ENCODE measurements at places on chromosomes 1 and 21. TPM values are rescaled to one million over a fixed set of nuclear protein-coding genes. Genes with fewer than 3 reads are reported as not detected.

The PEAR1 gene
- total RNA-seq: 0.18 TPM

The NBPF6 gene
- 0.84 TPM for total RNA-seq

The S100A3 gene
- total RNA-seq: 0.61 TPM

The GJA5 gene
- total RNA-seq: 0.75 TPM

The PRKCZ gene
- 45.9 TPM for total RNA-seq

The APOBEC4 gene
- total RNA-seq: not detected

The ILDR2 gene
- total RNA-seq: 1.2 TPM

The TMEM200B gene
- 3.3 TPM for total RNA-seq

The OR14A2 gene
- total RNA-seq: not detected

DNA sequence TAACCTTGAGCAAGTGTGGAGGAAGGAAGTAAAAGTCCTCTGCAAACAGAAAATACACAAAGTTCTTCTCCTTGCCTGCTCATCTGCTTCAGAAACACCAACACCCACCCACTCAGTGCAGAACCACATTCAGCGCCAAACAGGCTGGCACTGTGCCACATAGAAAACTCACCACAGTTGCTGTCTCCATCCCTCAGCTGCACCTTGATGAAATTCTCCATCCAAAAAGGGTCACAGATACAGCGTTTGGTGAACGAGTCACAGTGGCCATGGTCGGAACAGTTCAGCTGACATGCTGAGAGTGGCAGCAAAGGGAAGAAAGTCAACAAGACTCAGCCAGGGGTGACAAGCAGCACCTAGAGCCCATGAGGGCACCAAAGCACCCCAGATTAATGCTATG is 114.5 kb downstream of the KIAA0319L start:
- no peaks in the 10 kb centered on the region for H3K4me1 ChIP-seq
- DNase-seq: no peak
- H3K4me3 ChIP-seq: no peak overlapping the region
- H3K36me3 ChIP-seq: no peaks in the 10 kb centered on the region
- no peaks in the 10 kb centered on the region for H3K27me3 ChIP-seq

- H3K27ac ChIP-seq: no peak overlapping the region
- peak; percentile 49 for DNase-seq
- no peaks in the 10 kb centered on the region for H3K27me3 ChIP-seq
- H3K36me3 ChIP-seq: peaks cover 1% of the 10 kb centered on the region
- H3K4me3 ChIP-seq: no peak overlapping the region
Measured at GRCh38 chr1:27332536-27333281, 9.1 kb upstream of the SYTL1 start.

DNA sequence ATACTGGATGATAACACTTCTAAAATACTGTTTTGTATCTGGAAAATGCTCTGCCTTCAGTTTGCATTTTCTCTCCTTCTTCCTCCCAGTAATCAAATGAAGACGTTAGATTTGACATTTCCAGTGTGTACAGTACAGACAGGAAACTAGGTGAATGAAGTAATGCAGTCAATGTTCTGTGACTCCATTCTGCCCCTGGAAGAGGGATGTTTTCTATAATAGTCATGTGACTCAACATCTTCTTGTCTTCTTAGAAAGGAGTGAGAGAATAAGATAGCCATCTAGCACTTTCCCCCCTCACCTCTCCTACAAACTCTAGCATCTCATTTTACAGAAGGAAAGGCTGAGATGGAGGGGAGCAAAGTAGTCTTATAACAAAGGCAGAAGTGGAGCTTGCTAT is 77.6 kb downstream of the DDR2 start:
- no peak overlapping the region for H3K27ac ChIP-seq
- H3K4me1 ChIP-seq: no peaks in the 10 kb centered on the region
- no peaks in the 10 kb centered on the region for H3K36me3 ChIP-seq

GRCh38 chr1:80441664-80442063 is 1359.1 kb upstream of the ADGRL2 start:
- DNase-seq: peak; percentile 16
- no peak overlapping the region for H3K4me3 ChIP-seq
- no peaks in the 10 kb centered on the region for H3K36me3 ChIP-seq
- H3K27ac ChIP-seq: no peak overlapping the region
- H3K4me1 ChIP-seq: no peaks in the 10 kb centered on the region

- no peak overlapping the region for H3K4me3 ChIP-seq
- no peak overlapping the region for H3K27ac ChIP-seq
- H3K36me3 ChIP-seq: no peaks in the 10 kb centered on the region
- H3K27me3 ChIP-seq: no peaks in the 10 kb centered on the region
- H3K4me1 ChIP-seq: no peaks in the 10 kb centered on the region
Measured at GRCh38 chr1:66681686-66682085, 70.6 kb upstream of the DYNLT5 start.

DNA sequence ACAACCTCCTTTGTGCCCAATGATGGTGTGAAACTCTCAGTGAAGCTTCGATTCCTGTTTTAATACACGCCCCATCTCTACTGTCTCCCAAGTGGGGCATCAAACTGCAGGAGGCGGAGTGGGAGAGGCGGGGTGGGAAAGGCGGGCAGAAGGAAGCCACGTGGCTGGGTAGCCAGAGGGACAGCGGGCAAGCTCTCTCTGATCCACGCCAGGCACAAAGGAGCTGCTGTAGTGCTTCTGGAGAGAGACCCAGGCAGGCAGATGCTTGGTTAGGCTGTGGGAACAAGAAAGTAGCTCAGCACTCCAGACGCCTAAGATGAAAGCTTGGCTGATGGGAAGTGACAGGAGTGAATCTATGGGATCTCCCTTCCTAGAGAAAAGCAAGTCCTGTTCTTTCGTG is 25.7 kb downstream of the TRIM67 start:
- no peak overlapping the region for H3K4me3 ChIP-seq
- H3K27me3 ChIP-seq: no peaks in the 10 kb centered on the region
- no peaks in the 10 kb centered on the region for H3K36me3 ChIP-seq
- DNase-seq: no peak
- no peak overlapping the region for H3K27ac ChIP-seq

- no peaks in the 10 kb centered on the region for H3K36me3 ChIP-seq
- peak overlapping the region; percentile 48 for H3K4me3 ChIP-seq
- H3K27ac ChIP-seq: no peak overlapping the region
- H3K4me1 ChIP-seq: no peaks in the 10 kb centered on the region
- no peaks in the 10 kb centered on the region for H3K27me3 ChIP-seq
Measured at GRCh38 chr1:3069491-3070308, 697 bp downstream of the PRDM16 start.

GRCh38 chr1:18535391-18536210 is 54.9 kb downstream of the KLHDC7A start:
- H3K4me3 ChIP-seq: no peak overlapping the region
- H3K27me3 ChIP-seq: no peaks in the 10 kb centered on the region
- no peak overlapping the region for H3K27ac ChIP-seq
- DNase-seq: no peak

DNA sequence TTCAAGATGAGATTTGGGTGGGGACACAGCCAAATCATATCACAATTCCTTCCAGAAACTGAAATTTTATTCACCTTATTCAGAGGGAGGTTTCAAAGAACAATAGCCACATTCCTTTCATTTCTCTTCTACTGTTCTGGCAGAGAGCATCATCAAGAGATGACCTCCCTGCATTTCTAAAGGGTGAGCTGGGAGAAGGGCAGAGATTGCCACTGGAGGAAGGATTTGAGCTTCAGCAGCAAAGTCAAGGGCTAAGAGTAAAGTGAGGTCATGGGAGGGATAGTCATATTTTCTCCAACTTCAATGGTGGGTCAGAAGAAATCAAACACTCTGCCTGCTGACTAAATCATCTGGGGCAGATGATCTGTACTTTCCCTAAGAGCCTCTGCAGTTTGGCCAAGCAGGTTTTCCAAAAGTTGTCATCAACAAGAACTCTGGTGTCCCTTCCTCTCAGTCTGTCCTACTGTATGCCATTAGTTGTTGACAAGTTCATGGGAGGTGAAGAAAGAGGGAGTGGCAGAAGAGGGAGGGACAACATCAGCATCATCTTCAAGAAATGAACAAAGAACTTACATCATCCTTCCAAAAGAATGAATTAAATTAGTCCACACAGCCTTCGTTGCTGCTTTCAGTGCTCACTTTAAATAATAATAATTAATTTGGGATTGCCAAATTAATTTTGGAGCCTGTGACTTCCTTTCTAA is 298.3 kb downstream of the ASTN1 start:
- H3K27ac ChIP-seq: no peak overlapping the region
- no peak overlapping the region for H3K4me3 ChIP-seq
- no peaks in the 10 kb centered on the region for H3K27me3 ChIP-seq
- DNase-seq: no peak
- H3K4me1 ChIP-seq: no peaks in the 10 kb centered on the region

GRCh38 chr1:94178901-94179300 is 58.0 kb upstream of the ABCA4 start:
- no peaks in the 10 kb centered on the region for H3K27me3 ChIP-seq
- H3K36me3 ChIP-seq: no peaks in the 10 kb centered on the region
- no peak overlapping the region for H3K27ac ChIP-seq
- DNase-seq: no peak
- H3K4me1 ChIP-seq: no peaks in the 10 kb centered on the region

Measured in Caco-2 (cell line).